AG09319 (cell line): ENCODE measurements at places on chromosomes 16 and 17.

GRCh38 chr17:1872254-1872653 lies 42.4 kb downstream of the RPA1 start:
- no peak for DNase-seq

GRCh38 chr16:55570159-55570558 lies 3.7 kb downstream of the CAPNS2 start:
- no peak for DNase-seq

- DNase-seq, result no peak
Measured at GRCh38 chr17:4064366-4064765, 78.5 kb downstream of the ZZEF1 start.

DNA sequence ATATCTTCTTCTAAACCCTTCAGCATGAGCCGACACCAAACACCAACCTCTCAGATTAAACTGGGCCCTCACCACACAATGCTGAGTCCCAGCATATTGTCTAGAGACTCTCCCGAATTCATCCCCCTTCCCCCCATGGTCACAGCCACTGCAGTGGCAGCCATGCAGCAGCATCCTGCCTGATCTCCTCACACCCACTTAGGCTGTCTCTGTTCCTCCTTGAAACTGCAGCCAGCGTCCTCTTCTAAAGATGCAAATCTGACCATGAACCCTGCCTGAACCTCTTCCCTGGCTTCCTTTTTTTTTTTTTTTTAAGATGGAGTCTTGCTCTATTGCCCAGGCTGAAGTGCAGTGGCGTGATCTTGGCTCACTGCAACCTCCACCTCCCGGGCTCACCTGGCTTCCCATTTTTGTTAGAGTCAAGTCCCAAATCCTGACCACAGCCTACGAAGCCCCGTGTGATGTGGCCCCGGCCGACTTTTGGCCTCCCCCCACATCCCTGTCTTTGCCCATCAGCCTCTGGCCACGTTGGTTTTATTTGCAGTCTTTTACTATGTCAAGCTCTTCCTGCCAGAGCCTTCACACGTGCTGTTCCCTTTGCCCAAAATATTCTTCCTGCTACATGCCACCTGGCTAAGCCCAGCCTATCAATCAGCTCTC lies 2.8 kb downstream of the FA2H start:
- DNase-seq, result no peak

- DNase-seq, result no peak
Measured at GRCh38 chr17:46037722-46038255, 38.7 kb downstream of the STH start.

- DNase-seq, result no peak
Measured at GRCh38 chr16:278863-279366, 1.5 kb upstream of the ARHGDIG start.

GRCh38 chr17:50949989-50950877 lies 84.1 kb upstream of the TOB1 start:
- peak; percentile 62 for DNase-seq

GRCh38 chr17:67747681-67748235 lies 30.0 kb downstream of the NOL11 start:
- DNase-seq, result no peak

DNA sequence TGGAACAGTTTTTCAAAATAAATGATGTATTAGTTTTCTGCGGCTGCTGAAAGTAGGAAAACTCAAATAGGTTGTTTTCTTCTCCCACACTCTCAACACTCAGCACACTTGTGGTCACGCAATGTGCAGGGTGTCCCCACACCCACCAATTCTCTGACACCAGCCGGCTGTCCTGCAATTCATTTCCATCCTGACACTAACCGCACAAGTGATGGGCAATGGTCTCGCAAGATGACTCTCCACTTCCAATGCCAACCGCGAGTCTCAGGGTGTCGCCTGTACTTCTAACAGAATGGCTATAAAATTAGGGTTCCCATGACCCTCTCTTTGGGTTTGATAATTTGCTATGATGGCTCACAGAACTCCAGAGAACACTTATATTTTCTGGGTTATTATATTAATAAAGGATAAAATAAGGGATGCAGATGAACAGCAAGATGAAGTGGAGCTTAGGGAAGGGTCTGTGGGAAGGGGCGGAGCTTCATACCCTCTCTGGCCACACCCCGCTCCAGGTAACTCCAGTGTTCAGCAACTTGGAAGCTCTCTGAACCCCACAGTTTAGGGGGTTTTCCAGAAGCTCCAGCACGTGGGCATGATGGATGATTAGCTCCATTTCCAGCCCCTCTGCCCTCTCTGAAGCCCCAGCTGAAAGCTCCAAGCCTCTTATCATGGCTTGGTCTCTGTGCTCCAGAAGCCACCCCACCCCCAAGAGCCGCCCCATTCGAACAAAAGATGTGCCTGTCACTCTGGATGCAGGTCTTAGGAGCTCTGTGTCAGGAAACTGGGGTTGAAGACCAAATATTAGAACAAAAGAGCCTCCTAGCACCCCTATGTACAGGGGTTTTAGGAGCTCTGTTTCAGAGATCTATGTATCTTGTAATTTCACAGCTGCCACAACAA lies 19.8 kb downstream of the TAF1C start:
- no peak for DNase-seq

- peak; percentile 2 for DNase-seq
Measured at GRCh38 chr17:61997664-61998063, 67.4 kb downstream of the MED13 start.

DNA sequence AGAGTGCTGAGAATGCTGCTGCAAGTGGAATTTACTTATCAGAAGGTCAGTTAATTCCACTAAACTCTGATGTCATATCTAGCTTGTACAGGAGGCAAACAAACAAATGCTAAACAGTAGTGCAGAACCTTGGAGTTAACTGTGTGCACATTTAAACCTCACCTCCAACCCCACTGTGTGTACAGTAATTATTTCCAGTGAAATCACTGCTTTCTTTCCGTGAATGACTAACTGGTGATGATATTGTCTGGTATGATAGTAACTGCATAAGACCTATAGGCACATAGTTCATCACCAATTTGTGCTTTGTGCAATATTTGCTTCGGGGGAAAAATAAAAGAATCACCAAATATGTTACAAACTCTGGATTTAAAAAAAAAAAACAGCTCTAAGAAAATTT lies 492.5 kb upstream of the HSBP1 start:
- DNase-seq, result no peak

DNA sequence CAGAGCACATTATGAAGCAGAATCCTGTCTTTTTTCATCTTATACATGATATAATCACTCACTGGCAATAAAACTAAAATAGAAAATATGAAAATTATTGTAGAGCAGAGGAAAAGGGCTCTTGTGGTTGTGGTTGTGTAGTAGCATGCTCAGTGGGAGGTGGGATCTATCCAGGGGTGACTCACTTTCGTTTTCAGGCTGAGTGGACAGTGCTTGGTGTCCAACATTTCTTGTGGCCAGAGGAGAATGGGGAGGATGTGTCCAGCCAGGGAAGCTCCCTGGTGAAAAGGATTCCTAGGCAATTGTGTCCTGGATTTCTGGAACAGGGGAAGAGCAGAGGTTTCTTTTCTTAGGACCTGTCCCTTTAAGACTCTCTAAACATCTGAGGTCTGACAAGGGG lies 31.9 kb upstream of the CPHXL start:
- DNase-seq, result no peak

DNA sequence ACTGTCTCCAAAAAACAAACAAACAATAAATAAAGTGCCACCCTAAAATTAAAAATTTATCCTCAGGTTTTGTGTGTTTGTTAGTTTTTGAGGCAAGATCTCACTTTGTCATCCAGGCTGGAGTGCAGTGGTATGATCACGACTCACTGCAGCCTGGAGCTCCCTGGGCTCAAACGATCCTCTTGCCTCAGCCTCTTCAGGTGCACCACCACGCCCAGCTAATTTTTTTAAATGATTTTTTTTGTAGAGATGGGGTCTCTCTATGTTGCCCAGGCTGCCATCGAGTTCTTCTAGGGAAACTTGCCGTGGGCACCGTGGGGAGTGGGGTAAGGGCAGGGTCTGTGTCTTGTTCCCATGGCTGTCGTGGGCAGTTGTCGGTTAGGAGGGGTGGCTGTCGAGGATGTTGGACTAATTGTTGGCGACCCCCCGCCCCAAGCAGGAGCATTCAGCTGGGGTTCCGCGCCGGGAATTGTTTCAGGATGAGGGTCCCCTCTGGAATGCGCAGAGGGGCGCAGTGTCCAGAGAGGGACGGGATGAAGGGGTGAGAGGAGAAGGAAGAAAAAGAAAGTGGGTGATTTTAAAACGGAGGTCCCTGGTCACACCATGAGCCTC lies 1.1 kb upstream of the RNF213 start:
- DNase-seq, result no peak

GRCh38 chr16:85650135-85650843 lies 37.2 kb downstream of the GSE1 start:
- no peak for DNase-seq

- DNase-seq, result no peak
Measured at GRCh38 chr16:23353440-23353839, 51.3 kb downstream of the SCNN1B start.

DNA sequence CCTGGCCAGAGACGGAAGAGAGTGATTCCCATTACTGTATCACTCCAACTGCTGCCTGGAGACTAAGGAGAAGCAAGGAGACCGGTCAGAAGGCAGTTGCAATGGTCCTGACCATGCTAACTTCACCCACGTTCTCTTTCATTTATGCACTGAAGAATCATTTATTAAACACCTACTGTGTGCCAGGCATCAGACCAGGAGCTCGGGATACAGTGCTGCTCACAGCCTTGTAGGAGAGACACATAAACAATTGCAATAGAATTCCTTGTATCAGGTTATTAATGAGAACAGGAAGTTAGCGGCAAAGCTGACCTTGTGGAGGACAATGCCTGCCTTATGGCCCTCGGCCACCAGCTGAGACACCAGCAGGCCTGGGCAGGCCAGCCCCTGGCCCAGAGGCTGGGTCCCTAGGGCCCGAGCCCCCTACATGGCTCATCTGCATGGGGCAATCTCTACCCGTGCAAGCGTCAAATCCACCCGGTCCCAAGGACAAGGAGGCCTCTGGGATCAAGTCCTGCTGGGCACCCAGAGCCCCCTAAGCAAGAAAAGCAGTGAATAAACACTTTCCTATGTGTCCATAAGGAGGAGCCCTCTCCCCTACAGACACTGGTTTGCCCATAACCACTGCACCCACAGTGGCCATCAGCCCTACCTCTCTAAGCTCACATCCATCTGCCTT lies 8.6 kb upstream of the ENPP7 start:
- no peak for DNase-seq

DNA sequence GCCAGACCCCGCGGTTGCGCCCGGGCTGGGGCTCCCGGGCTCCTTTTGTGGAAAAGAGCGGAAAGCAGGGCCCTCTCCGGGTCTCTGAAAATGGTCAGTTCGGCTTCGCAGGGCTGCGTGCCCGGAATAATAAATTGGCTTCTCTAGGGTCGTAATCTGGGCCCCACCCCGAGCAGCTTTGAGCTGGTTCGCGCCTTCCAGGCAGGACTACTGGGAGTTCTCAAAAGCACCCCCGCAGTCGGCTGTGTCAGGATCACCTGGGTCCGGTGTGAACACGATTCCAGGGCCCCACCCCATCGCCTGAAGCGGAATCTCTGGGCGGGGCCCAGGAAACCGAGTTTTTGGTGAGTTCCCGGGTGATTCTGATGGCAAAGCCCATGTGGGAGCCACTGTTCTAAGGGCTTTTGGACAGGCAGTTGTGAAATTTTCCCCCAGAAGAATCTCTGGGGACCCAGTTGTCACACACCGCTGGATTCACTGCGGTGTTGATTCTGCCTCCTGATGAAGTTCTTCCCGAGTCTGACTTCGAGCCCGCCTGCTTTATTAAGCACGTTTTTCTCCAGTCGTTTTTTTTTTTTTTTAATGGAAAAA lies 77.0 kb downstream of the MRC2 start:
- no peak for DNase-seq

GRCh38 chr17:332023-332422 lies 20.6 kb downstream of the RPH3AL start:
- DNase-seq, result no peak

GRCh38 chr16:49635591-49636581 lies 220.0 kb downstream of the ZNF423 start:
- DNase-seq, result no peak

- DNase-seq, result no peak
Measured at GRCh38 chr16:2985462-2985861, 5.2 kb upstream of the PKMYT1 start.

- no peak for DNase-seq
Measured at GRCh38 chr17:50272246-50272645, 2.0 kb upstream of the TMEM92 start.

DNA sequence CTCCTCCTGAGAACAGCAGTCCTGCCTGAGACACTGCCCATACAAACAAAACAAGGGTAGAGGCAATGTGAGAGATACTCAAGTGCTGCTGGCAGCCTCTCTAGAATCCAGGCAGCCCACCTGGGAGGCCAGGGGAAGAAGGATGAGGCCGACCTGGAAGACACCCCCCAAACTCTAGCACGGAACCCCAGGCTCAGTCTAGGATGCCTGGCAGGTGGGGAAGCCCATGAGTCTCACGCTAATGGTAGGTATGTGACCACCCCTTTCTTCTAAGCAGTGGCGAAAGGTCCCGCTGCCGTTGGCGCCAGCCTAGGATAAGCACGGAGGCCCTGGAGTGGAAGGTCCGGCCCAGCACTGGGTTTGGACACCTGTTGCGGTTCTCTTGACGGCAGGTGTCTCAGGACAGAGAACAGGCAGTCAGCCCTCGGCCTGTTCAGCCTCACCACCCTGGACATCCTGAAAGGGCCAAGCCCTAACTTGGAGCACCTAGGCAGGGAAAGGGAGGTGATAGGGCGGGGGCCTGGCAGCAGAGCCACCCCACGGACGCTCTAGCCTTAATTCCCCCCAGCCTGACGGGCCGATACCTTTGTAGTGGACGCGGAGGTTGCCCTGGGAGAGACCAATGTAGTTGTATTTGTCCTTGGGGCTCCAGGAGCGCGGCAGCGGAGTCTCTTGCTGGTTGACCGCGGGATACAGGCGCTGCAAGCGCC lies 487 bp downstream of the RANBP10 start:
- DNase-seq, result no peak

DNA sequence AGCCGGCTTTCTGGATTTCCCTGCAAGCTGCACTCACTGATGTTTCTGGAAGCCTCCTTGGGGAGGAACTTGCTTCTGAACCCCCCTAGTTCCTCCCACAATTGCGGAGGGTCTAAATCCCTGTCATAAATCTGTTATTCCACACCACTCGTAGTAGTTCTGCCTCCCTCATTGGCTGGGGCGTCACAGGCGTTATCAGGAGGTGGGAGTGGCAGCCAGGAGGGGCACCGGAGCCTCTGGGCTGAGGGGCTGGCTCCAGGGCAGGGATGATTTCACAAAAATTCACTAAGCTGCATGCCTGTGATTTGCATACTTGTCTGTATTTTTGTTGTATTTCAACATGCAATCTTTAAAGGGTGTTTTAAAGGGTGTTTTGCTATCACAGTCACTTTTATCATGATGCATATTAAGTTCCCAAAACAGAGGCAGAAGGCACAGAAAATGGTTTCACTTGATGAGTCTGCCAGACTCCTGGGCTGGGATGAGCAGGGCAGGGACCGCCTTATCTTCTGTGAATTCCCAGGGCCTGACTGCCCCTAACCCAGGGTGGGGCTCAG lies 176.2 kb upstream of the FOXF1 start:
- no peak for DNase-seq
